ENCODE measurements at places on chromosomes 7 and 10.

GRCh38 chr7:10655031-10655430 is 318.6 kb upstream of the PHF14 start:
- H3K27me3 ChIP-seq, result peaks cover 2% of the 10 kb centered on the region
- H3K4me1 ChIP-seq, result no peaks in the 10 kb centered on the region
- H3K36me3 ChIP-seq, result no peaks in the 10 kb centered on the region
- no peak for DNase-seq
- H3K4me3 ChIP-seq, result no peak overlapping the region

DNA sequence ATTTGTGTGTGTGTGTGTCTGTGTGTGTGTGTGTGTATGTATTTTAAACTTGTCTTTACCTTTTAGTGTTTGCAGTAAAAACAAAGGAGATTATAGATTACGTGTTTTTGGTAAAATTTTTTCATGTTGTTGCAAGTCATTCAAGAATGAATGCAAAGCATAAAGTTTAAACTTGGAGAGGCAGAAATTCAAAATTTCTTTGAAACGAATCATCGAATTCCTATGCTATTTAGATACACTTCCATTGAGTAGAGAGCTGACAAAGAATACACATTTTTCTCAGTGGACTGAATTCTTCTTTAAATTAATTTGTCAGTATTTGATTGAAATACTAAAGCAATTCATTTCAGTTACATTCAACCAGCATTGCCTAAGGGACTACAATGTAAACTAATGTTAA is 66.0 kb upstream of the HDAC9 start:
- H3K27ac ChIP-seq, result no peak overlapping the region
- no peak for DNase-seq
- H3K4me3 ChIP-seq, result no peak overlapping the region
- peaks cover 45% of the 10 kb centered on the region for H3K4me1 ChIP-seq
- peaks cover 9% of the 10 kb centered on the region for H3K36me3 ChIP-seq
- H3K27me3 ChIP-seq, result no peaks in the 10 kb centered on the region

DNA sequence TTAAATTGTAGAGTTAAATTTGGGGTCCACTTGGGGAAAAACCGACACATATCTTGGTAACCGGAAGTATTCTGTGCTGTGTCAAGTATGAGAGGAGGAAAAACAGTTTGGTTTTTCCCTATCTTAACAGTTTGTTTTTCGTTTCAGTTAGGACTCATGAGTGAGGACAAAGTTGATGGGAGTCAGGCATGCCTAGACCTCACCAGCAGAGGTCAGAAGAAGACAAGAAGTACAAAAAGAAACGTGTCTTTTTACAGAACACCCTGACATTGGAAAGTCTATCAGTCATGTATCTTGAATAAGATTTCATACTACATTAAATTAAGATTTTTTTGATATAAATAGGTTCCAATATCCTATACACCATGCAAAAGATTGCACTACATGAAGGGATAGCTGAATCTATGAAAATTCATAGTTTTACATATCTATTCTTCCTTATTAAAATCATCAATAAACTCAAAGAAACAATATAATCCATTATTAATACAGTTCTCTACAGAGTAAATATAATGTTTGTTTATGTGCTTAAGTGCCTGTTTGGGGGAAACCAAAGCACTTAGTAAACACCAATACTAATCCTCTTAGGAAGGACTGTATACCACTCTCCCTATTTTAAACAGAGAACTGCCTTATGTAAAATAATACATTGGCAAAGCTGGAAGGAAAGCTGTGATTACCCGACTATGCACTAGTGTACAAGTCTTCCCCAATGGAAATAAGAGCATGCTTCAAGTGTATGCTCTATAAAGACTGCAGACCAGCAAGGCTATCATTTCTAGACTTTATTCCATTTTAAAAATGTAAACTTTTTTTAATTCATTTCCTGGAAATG is 95.6 kb downstream of the USP6NL start:
- peak overlapping the region; percentile 34 for H3K27ac ChIP-seq
- H3K27me3 ChIP-seq, result no peaks in the 10 kb centered on the region
- no peaks in the 10 kb centered on the region for H3K36me3 ChIP-seq
- H3K4me3 ChIP-seq, result peak overlapping the region; percentile 2

DNA sequence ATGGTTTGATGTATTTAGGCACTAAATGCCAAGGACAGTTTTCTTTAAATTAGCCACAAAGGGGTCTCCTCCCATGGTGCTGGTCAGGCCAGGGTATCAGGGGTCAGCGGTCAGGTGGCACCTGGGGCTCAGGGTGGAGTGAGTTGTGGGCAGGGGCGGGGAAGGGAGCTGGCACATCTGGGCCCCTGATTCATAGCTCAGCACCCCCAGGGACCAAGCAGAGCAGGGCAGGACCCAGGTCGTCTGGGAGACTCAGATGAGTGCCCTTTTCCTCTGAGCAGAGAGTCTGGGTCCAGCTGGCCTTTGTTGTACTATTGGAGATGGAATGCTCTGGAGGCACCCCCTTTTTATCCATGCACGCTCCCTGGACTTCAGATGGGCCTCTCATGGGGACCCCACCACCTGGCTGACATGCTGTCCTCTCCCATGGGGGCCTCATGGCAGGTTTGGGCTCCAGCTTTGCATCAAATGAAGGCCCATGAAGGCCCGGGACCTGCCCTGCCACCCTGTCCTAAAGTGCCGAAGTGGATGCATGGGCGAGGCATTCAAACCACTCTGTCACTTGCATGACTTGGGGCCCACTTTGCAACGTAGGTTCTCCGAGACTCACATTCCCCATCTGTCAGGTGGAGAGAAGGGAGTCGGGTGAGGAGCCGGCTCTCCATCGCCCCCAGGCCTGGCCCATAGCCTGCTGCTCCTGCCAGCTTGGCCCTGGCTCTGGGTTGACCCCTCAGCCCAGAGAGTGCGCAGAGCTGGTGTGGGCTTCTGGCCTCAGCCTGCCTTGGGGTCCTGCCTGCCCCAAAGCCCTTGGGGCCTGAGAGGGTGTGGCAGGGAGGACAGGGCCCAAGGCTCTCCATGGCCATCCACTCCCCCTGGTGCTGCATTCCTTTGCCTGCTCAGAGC is 66.4 kb downstream of the RAMP3 start:
- H3K36me3 ChIP-seq, result no peaks in the 10 kb centered on the region
- H3K4me3 ChIP-seq, result no peak overlapping the region
- no peaks in the 10 kb centered on the region for H3K4me1 ChIP-seq
- H3K27me3 ChIP-seq, result peaks cover 14% of the 10 kb centered on the region
- DNase-seq, result no peak

GRCh38 chr7:7970237-7970530 is 1.6 kb downstream of the GLCCI1 start:
- no peak overlapping the region for H3K27ac ChIP-seq
- no peaks in the 10 kb centered on the region for H3K27me3 ChIP-seq
- no peak overlapping the region for H3K4me3 ChIP-seq
- peaks cover 23% of the 10 kb centered on the region for H3K4me1 ChIP-seq

GRCh38 chr10:9709849-9710248 is 1307.8 kb upstream of the CELF2 start:
- no peak overlapping the region for H3K4me3 ChIP-seq
- H3K27me3 ChIP-seq, result peaks cover 4% of the 10 kb centered on the region
- no peaks in the 10 kb centered on the region for H3K36me3 ChIP-seq

DNA sequence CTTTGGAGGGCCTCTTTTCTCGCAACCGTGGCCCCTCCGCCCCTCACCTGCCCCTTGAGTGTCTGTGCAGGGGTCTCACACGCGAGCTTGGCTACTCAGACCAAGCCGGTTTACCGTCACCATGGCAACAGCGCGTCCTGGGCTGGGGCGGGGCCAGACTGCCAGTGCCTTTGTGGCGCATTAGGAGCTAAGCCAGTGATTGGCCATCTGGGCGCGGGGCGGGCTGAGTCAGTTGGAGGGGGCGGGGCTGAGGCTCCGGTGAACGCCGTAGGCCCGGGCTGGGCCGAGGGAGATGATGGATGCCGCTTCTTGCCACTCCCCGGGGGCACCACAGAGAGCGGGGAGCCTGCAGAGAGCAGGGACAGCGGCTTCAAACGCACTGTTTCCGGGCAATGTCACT is 48.7 kb upstream of the FXYD4 start:
- peaks cover 14% of the 10 kb centered on the region for H3K4me1 ChIP-seq
- no peaks in the 10 kb centered on the region for H3K36me3 ChIP-seq

- no peak for DNase-seq
- no peaks in the 10 kb centered on the region for H3K36me3 ChIP-seq
- no peaks in the 10 kb centered on the region for H3K27me3 ChIP-seq
- H3K4me1 ChIP-seq, result no peaks in the 10 kb centered on the region
Measured at GRCh38 chr10:105041956-105042355, 400.9 kb downstream of the SORCS3 start.

DNA sequence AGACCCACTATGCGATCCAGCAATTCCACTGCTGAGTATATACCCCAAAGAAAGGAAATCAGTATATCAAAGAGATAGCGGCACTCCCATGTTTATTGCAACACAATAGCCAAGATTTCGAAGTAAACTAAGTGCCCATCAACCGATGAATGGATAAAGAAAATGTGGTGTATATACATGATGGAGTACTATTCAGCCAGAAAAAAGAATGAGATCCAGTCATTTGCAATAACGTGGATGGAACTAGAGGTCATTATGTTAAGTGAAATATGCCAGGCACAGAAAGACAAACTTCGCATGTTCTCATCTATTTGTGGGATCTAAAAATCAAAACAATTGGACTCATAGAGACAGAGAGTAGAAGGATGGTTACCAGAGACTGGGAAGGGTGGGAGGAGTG is 7.1 kb upstream of the NMT2 start:
- no peaks in the 10 kb centered on the region for H3K4me1 ChIP-seq
- no peak overlapping the region for H3K27ac ChIP-seq
- no peak for DNase-seq
- peaks cover 9% of the 10 kb centered on the region for H3K27me3 ChIP-seq
- no peaks in the 10 kb centered on the region for H3K36me3 ChIP-seq

DNA sequence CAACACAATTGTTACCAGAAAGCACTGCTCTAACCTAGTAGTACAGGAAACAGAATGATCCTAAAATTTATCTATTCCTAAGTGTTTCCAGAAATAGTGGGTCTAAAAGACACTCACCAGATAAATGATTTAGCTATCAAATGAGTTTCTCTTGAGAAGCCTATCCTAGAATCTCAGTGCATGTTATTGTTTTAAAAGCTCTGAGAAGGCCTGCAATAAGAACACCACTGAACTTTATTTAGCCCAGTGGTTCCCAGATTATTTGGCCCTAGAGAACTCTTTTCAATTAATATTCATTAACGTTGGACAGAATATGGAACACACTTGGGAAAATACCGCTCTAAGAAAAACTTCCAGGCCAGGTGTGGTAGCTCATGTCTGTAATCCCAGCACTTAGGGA is 220.1 kb upstream of the GHITM start:
- H3K4me1 ChIP-seq, result no peaks in the 10 kb centered on the region
- H3K27me3 ChIP-seq, result no peaks in the 10 kb centered on the region
- H3K4me3 ChIP-seq, result no peak overlapping the region
- H3K36me3 ChIP-seq, result no peaks in the 10 kb centered on the region
- H3K27ac ChIP-seq, result no peak overlapping the region

GRCh38 chr10:60910543-60910942 is 33.4 kb downstream of the RHOBTB1 start:
- peaks cover 5% of the 10 kb centered on the region for H3K36me3 ChIP-seq
- peaks cover under 1% of the 10 kb centered on the region for H3K27me3 ChIP-seq
- H3K4me3 ChIP-seq, result peak overlapping the region; percentile 86
- peak; percentile 15 for DNase-seq

DNA sequence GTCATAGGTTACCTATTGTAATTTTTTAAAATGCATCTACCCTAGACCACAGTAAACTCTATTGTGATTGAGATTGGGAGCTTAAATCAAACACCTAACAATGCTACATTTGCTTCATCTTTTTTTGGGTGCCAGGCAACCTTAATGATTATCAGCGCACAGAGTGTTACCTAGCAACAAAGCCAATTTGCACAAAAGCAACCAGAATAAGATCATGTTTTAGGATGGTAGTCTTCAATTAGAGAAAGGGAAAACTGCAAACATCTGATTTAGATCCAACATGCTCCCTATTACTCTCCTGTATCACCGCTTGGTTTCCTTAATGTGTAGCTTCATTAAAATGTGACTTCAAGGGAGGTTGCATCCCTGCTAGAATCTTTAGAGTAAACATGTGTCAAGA is 226.9 kb downstream of the ABCA13 start:
- no peak overlapping the region for H3K27ac ChIP-seq
- H3K36me3 ChIP-seq, result no peaks in the 10 kb centered on the region
- no peaks in the 10 kb centered on the region for H3K27me3 ChIP-seq
